ENCODE measurements at places on chromosomes 11 and 22. TPM values are rescaled to one million over a fixed set of nuclear protein-coding genes. Genes with fewer than 3 reads are reported as not detected.

Gene PKNOX2
- total RNA-seq, result 3.7 TPM

Gene RPS6KB2
- 50.2 TPM for total RNA-seq

Gene SNX19
- total RNA-seq, result 24.3 TPM

Gene PLAAT5
- total RNA-seq, result 23.0 TPM

Gene APOL4
- not detected for total RNA-seq

Gene VPREB3
- total RNA-seq, result 0.81 TPM

Gene MMP3
- not detected for total RNA-seq

Gene SCUBE2
- 0.64 TPM for total RNA-seq

Gene CTSF
- total RNA-seq, result 4.9 TPM

Gene ALG12
- 26.5 TPM for total RNA-seq

Gene DUSP18
- total RNA-seq, result 4.4 TPM

Gene DSCAML1
- total RNA-seq, result 0.90 TPM

All from WTC11 (cell line).